Motor neuron (in vitro differentiated cells): ENCODE measurements at places on chromosomes 12 and 14.

- no peak for ATAC-seq
These were observed 715 bp downstream of the NEK9 start for GRCh38 chr14:75126121-75126544.

DNA sequence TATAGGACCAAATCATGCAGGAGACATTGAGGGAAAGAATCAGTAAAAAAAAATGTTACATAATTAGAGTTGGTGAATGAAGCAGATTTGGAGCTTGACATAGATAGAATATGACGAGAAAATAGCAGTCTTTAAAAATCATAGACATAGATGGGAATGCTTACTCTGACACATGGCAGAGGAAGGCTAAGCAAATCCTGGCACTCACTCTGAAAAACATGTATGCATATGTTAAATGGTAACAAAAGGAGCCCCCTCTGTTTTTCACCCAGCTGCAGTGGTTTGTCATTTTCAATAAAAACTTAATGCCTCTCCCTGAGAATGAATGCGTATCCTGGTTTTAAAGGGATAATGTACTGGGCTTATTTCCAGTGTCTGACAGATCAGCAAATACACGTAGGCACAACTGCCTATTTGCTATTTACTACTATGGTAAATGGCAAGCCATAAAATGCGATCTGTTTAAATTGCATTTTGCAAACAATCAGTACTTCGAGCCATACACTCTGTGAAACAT lies 561.2 kb upstream of the SEL1L start:
- no peak for ATAC-seq

DNA sequence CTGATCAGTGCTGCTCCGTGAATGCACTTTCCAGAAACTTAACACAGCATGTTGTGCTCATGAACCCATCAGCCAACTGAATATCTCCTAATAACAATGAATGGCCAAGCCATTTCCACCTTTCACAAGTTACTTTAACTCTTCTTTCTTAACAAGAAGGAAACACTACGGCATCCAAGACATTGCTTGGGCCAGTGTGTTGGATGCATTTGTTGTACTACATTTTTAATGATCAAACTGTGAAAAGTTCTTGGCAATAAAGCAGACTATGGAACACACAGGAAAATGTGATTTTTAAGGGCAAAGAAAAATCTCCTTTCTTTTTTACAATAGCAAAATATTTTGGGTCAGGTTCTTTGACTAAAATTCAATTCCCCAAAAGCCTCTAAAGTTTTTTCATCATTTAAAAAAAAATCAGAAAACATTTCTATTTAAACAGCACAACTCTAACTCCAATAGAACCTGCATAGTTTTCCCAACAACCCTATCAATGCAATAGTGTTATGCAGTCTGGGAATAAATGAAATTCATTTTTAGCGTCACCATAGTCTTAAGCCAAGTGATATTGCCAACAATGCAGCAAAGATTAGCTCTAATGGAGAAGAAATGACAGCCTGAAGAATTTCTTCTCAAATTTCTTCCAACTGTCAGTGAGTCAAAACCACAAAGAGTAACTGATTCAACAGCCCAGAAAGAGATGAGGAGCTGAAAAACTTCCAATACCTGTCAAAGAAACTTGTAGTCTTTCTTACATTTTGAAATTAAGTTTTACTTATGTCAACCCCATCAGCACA lies 50.7 kb upstream of the PTPRR start:
- ATAC-seq: no peak

GRCh38 chr14:89915114-89915878 lies 39.2 kb downstream of the EFCAB11 start:
- no peak for ATAC-seq

- no peak for ATAC-seq
These were observed 191.7 kb upstream of the DIO2 start for GRCh38 chr14:80403036-80403435.

DNA sequence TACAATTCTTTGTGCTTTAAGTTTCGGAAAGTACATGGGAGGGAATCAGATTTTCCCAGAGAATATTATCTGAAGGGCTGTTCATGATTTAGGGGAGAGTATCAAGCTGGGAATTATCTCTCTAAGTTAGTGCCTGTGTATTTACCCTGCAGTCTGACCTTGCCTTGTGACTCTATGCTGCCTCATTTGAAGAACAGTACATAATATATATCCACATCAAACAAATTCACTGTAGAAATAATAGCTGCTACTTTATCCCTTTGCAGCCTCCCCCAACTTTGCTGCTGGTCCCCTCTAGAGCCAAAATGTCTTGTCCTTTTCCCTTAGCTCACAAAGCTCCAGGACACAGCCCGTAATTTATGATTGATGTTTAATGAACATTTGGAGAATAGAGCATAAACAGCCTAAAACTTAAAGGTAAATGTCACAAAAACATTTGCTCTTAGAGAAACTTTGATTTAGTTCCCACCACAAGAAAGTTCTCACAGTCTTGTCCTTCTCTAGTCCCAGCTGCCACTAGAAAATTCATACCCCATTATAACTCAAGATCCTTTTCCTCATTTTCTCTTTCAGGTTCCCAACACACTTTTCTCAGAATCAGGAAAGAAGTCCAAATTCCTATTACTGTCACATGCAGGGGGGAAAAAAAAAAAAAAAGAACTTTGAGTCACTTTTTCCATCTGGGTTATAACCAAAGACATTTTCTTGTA lies 1009.6 kb downstream of the FLRT2 start:
- no peak for ATAC-seq

GRCh38 chr14:25274529-25274928 lies 224.6 kb upstream of the STXBP6 start:
- ATAC-seq: no peak

DNA sequence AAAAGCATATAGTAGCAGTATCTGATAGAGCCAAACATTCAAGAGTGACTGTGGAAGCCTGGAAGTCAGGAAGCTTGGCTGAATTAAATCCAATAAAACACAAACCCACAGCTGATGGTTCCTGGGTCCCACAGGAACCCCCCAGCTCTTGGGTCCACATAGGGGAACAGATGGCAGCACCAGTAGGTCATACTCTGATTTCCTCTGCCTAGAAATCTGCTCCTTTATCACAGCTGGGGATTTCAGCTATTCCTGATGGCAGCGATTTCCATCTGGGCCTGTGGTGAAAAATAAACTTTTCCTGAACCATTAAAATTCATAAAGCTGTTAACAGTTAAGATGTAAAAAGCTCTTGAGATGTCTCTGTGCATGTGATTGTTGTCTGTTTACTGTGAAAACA lies 202.0 kb upstream of the FRMD6 start:
- no peak for ATAC-seq

GRCh38 chr14:69664865-69665526 lies 53.6 kb downstream of the SUSD6 start:
- ATAC-seq: no peak

DNA sequence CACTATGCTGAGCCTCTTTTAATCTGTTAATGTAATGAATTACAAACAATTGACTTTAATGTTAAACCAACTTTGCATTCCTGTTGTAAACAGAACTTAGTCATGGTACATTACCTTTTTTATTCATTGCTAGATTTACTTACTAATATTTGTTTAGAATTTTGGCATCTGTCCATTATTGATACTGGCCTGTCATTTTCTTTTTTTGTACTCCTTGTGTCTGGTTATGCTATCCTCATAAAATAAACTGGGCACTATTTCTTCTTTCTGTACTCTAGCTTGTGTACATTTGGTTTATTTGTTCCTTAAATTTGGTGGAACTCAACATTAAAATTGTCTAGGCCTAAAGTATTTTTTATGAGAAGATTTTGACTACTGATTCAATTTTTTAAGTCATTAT lies 32.1 kb downstream of the SPATA7 start:
- ATAC-seq: no peak

DNA sequence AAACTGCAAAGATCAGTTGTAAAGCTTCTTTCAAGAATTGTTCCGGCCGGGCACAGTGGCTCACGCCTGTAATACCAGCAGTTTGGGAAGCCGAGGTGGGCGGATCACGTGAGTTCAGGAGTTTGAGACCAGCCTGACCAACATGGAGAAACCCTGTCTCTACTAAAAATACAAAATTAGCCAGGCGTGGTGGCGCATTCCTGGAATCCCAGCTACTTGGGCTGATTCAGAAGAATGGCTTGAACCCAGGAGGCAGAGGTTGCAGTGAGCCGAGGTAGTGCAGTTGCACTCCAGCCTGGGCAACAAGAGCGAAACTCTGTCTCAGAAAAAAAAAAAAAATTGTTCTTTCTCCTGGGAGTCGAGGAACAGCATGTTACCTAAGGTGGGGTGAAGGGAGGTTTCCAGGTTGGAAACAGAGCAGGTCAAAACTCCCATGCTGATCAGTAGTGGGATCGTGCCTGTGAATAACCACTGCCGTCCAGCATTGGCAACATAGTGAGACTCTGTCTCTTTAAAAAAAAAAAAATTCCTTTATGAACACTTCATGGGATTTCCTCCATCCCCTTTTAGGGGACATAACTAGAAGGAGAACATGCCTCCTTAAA lies 13.9 kb downstream of the FBXO34 start:
- no peak for ATAC-seq

DNA sequence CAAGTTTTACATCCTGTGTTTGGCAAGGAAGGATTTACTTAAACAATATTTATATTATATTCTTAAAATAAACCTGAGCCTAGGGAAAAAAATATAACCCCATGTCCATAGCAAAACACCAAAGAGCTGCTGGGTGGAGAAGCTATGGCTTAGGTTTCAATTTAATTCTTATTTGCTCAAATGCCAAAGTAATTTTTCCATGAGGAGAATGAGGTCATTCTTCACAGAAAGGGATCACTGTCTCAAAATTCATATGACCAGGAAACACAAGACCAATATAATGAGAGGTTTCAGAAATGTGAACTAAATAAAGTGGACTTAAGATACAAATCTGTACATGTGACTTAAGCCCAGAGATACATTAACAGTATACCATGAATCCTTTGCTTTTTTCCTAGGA lies 195.0 kb downstream of the PHLDA1 start:
- ATAC-seq: no peak

DNA sequence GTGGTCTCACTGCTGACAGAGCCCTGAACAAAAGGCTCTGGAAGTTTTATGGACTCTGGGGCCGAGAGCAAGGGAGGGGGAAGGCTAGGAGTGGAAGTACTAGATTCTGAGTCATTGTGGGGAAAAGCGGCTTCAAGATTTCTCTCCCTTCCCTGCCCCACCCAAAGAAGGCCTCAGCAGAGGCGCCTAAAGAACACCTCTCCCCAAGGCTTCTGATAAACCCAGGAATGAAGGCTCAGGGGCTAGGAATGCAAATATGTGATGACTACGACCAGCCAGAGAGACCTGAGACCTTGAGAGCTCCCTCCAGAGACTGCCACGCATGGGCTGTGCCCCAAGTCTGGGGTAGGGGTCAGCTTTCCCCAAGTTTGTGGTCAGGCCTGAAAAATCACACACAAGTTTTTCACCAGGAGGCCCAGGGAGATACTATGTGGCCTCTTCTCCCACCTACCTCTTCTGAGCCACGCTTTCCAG lies 130.7 kb upstream of the HIF1A start:
- ATAC-seq: peak; percentile 76

DNA sequence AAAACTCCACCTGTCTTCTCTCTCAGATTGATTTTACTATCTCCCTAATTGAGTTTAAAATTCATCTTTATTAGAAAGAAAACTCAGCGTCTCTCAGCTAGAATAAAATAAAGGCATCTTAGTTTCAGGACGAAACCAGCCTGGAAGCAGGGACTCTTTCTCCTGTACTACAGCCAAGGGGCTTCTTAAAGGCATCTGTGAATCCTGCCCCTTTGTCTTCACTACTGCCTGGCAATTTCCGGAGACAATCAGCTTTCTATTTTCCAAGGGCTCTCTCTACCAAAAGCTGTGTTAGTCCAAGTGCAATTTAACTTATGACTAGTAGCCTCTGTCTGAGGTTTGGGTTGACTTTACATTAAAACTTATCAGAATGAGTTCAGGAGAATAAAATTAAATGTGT lies 623.3 kb upstream of the FOXG1 start:
- ATAC-seq: no peak

DNA sequence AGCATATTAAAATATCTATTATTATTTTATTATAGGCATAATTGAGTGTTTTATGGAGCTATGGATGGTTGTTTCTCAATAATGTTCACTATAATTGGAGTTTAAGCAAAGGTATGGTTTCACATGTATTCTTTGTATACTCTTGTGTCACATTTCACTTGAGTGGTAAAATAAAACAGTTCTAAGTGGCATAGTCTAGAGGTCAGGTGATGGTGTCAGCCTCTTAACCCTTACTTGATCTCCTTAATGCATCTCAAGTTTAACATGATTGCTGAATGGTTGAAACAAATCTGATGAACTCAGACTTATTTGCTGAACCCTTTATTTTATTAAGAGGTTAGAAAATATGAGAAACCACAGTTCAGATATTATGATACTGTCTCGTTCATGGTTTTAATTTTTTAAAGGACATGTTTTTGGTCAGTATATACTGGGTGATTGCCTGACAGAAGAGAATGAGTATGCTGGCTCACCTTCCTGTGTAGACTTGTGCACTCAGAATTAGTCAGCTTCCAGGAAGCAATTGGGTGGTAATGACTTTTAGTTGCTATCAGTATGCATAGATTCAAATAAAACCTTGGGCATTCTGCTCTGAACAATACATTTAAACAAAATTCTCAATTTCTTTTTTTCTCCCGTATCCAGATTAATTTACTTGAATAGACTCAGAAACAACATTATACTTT lies 464.6 kb downstream of the PCNX1 start:
- ATAC-seq: peak; percentile 59

DNA sequence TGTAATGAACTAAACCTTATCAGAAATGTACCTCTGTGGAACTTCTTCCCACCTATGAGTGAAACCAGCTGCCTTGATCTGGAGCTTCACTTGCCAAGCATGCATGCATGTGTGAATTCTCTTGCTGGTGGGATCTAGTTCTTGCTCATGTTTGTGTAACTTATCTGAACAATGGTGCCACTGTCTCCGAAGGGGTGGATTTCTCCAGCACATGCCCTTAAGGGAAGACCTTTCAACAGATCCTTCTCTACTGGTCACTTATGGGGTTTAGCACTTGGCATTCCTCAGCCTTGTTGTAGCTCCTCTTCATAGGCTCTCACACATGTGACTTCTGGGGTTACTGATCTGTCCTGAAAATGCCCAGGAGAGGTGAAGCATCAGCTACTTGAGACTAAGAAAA lies 25.0 kb downstream of the SMOC1 start:
- no peak for ATAC-seq

GRCh38 chr14:103881268-103882201 lies 34.2 kb upstream of the PPP1R13B start:
- peak; percentile 7 for ATAC-seq

GRCh38 chr12:68237078-68237477 lies 11.5 kb upstream of the IL26 start:
- no peak for ATAC-seq

GRCh38 chr14:96195441-96196081 lies 9.1 kb upstream of the BDKRB2 start:
- no peak for ATAC-seq

DNA sequence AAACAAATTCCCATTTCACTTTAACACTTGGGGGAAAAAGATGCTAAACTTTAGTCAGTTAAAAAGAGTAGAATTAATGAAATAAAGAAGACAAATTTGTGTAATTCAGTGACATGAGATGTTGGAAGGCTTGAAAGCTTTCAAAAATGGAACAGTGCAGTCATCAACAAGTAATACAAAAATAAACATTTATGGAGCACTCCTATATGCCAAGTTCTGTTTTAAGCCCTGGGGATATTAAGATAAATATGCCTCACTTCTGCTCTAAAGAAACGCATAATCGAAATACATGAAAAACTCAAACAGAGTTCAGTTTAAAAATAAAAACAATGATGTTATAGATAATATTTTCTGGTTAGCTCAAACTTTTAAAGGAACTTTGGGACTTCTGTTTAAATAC lies 93.0 kb downstream of the KCNH5 start:
- no peak for ATAC-seq
